ENCODE measurements at places on chromosomes 4 and X.

DNA sequence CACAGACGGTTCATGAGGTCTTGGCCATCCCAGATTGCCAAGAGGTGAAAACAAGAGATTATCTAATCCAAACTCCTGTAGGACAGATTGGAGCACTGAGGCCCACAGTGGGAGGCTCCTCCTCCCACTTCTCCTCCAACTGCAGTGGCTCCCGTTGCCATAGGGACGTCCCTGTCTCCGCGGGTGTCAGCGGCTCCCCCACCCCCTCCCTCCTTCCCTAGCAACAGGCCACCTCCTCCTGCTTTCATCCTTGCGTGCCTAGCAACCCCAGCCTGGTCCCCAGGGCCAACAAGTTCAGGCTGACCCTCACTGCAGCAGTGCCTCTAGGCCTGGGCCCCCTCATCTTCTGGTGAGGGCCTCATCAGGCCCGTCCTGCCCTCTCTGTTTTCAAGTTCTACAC is 6.8 kb upstream of the IQSEC2 start:
- no peak for DNase-seq

- DNase-seq: no peak
Observed at GRCh38 chr4:5971078-5971450, 47.2 kb downstream of the C4orf50 start.

- no peak for DNase-seq
Observed at GRCh38 chr4:1975880-1976279, 32.9 kb downstream of the NELFA start.

DNA sequence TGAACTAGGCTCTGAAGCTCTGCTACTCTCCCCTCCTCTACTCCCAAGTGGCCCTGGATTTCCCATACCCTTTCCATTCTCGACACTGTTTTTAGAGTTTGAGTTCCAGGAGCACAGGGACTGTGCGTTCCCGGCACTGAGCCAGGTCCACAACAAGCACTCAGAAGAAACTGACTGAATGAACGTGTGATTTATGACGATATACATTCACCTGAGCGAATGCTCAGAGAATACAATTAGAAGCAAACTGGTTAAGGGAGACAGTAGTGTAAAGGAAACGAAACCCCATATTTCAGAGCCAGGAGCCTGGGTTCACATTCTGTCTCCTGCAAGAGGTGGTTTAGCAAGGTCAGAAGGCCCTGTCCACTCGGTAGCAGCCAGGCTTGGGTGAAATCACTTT is 1.4 kb upstream of the KIAA0232 start:
- peak; percentile 53 for DNase-seq

DNA sequence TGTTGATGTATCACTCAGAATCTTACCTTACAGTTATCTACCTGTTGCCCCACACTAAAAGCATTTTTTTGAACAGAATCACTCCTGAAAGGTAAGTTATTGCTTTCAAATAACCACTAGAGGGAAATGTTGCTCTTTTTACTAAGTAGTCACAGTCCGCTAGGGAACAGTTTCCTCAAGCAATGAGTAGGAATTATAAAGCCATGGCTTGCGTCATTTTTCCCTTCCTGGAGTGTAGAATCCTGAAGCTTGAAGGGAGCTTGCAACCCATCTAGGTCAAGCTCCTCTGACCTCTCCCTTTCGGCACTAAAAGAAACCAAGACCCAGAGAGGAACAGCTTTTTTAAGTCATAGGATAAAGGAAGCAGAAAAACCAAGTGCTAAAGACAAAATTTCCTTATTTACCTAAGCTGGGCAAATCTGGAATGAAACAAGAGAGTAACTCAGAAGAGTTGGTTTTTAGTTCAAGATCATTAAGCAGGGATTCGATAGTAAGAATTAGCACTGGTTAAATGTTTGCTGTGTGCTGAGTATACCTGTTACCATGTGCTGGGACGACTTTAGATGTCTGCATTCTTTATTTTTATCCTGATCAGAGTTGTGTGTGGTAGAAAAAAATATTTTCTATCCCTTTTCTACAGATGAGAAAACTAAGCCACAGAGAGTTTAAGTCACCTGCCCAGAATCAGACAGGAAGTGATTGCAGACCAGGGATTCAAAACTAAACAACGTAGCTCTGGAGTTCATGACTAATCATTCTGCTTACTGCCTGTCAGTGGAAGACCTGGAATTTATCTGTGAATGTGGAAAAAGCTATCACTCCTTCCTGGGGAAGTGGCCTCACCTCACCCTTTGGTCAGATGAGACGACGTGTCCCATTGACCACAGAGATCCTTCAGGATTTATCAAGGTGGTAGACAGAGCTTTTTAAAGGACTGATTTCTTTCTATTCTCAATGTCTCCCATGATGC is 631.5 kb downstream of the RAB28 start:
- no peak for DNase-seq

DNA sequence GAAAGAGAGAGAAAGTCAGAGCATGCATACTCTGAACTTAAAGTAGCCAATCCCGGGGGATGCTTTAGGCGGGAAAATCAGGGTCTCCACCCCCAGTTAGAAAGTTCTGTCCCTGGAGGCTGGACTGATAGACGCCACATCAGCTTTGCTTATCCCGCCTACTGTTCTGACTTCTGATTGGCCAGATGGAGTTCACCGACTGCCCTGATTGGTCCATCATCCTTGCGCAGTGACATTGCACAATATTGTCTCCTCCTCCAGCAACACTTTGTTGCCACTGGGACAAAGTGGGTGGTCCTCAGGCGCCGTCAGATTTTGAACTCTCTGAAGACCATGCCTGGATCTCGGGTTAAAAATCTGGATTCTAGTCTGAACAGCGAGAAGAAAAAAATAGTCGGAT is 50.3 kb downstream of the SSX3 start:
- no peak for DNase-seq

DNA sequence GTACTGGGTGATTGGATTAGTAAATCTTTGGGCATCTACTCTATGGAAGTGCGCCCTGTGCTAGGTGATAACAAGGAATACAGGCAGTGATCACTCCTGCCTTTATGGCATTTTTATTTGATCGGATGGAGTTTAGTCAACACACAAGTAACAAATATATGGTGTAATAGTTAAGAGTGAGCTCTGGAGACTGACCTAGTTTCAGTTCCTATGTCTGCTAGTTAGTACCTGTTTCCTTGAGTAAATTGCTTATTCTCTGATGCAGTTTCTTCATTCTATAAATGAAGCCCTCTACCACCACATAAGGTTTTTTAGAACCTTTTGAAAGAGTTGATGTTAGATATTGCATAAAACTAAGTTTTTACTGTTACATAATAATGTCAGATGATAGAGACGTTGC is 134.6 kb downstream of the KDM6A start:
- no peak for DNase-seq

GRCh38 chrX:8971116-8971515 is 62.8 kb downstream of the FAM9B start:
- DNase-seq: no peak

GRCh38 chr4:181608181-181608580 is 635.0 kb upstream of the TENM3 start:
- no peak for DNase-seq

GRCh38 chr4:180610324-180610723 is 1632.9 kb upstream of the TENM3 start:
- DNase-seq: no peak

DNA sequence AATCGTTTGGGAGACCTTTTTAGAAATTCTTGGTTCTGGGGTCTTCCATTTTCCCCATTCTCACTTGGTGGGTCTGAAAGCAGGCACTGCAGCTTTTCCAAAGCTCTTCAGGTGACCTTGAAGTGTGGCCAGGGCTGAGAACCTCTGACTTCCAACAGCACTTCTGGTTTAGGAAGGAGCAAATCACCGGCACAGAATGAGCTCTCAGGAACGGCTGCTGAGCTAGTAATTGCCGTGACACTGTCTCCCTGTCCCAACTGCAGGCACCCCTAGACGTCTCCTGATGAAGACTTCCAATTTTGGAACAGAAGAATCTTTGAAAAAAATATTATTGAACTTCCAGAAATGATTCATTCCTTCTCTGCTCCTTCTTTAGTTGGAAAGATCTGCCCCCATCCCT is 31.3 kb downstream of the CD38 start:
- DNase-seq: no peak

- peak; percentile 30 for DNase-seq
Observed at GRCh38 chrX:103309860-103310554, 783 bp downstream of the BEX2 start.
